ENCODE measurements at places on chromosomes 2 and 18.

DNA sequence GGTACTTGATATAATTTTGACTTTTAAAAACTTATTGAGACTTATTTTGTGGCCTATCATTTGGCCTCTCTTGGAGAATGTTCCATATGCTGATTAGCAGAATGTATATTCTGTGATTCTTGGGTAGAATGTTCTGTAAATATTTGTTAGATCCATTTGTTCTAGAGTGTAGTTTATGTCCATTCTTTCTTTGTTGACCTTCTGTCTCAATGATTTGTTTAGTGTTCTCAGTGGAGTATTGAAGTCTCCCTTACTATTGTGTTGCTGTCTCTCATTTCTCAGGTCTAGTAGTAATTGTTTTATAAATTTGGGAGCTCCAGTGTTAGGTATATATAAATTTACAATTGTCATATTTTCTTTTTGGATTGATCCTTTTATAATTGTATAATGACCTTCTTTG is 349.6 kb upstream of the CWC22 start:
- DNase-seq = peak; percentile 14

DNA sequence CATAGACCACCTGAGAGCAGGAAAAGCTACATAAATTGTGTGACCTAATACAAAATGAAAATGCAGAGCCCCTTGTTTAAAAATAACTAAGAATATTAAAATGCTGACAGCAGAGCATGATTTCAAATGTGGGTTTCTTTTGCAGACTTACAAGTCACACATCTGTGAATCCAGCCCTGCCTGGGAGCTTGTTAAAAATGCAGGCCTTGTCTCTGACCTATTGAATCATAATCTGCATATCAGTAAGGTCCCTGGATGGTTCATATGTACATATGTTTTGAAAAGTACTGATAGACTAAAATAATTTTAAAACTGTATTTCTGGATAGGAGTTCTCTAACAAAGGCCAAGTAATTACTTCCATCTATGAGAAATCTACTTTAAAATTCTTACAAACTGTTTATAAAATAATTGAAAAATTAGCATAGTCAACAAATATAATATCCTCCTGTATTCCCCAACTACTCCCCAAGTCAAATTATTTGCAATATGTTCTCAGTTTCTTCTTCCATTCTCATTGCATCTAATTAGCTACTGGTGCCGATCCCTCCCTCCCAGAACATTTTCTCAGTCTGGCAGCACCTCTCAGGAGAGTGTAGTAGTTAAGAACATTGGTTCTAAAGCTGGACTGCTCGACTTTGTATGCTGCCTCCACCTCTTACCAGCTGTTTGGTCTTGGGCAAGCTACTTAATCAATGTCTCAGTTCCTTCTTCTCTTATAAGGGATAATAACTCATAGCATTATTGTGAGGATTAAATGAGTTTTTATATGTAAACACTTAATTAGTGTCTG is 1040.4 kb upstream of the CDH2 start:
- no peak for DNase-seq

GRCh38 chr2:71464389-71464788 is 11.0 kb downstream of the DYSF start:
- DNase-seq = no peak

DNA sequence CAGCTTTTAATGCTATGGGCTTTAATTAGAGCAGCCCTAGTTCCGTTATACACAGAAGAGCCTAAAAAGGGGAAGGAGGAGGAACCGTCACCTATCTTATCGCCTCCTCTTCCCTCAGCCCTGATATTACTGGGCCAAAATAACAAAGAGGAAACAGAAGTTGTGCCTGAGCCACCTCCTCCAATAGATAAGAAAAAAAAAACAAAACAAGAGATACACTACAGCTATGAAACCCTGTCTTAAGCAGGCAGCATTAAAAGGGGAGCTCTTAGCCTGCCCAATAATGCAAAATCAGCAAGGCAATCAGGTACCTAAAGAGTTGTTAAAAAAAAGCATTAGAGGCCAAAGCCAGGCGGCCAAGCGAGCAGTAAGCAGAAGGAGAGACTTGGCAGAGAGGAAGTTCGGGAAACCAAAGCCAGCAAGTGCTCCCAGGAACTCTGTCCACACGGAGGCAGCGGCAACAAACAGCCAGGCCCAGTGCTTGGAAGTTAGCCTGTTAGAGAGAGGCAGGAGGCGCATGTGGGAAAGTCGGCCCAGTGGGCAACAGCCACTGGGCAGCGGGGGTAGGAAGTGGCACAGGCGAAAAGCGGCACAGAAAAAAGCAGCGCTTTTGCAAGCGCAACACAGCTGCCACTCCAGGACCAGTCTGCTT is 41.8 kb upstream of the PDK1 start:
- DNase-seq = no peak

GRCh38 chr2:12759248-12759647 is 42.5 kb downstream of the TRIB2 start:
- no peak for DNase-seq

- DNase-seq = no peak
Measured at GRCh38 chr2:178450524-178450773, 526 bp downstream of the PRKRA start.
